Colonic mucosa (tissue), 4 donors: ENCODE measurements at places on chromosomes 1 and 21. TPM values are rescaled to one million over a fixed set of nuclear protein-coding genes. Genes with fewer than 3 reads are reported as not detected.
A peak's percentile ranks its signal among the peaks of the same experiment; 100 is the strongest.

GRCh38 chr1:58650141-58650540 is 49.7 kb downstream of the MYSM1 start:
- no peak for DNase-seq

The ANGPTL7 gene
- total RNA-seq, result 1.0 TPM

DNA sequence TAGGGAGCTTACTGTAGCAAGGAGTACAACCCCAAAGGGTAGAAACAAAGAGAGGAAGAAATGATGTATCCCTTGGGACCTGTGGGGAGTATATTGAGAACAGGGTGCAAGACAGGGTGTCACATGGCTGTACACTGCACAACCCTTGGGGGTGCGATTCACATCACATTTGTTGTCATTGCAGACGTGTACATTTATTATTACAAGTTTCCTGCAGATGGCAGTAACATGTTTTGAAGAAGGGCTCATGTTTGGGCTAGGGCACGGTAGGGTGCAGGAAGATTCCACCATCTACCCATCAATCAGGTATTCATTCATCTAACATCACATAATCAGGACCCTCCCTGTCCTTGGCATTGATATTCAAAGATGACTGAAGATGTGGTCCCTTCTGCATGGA is 62.5 kb downstream of the NDUFS5 start:
- DNase-seq, result no peak

The DCST1 gene
- total RNA-seq, result not detected

DNA sequence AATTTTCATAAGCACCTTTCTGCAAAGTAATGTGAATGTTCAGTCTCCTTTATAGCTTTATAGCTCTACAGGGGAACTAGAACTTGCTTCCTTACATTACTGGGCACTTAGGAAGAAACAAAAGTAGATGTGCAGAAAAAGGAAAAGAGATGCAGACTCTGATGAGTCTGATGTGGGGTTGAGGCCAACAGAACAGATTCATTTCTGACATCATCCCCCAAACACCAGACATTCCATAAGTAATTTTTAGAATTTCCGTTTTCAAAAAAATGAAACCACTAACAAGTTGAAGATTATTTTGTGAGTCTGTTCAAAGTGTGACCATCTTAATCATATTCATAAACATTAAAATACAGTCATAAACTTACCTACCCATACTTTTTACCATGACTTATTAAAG is 96.0 kb downstream of the NRIP1 start:
- no peak for DNase-seq

- peak; percentile 85 for DNase-seq
These were observed 749 bp upstream of the COX20 start for GRCh38 chr1:244834543-244835275.

The PLA2G2D gene
- total RNA-seq, result 0.21 TPM

GRCh38 chr1:245984390-245985155 is 522.5 kb downstream of the SMYD3 start:
- DNase-seq, result no peak

The SLC6A17 gene
- not detected for total RNA-seq

- DNase-seq, result no peak
These were observed 44.3 kb downstream of the DISP3 start for GRCh38 chr1:11523261-11523660.

GRCh38 chr21:17387030-17387617 is 125.7 kb upstream of the CXADR start:
- peak; percentile 72 for DNase-seq

DNA sequence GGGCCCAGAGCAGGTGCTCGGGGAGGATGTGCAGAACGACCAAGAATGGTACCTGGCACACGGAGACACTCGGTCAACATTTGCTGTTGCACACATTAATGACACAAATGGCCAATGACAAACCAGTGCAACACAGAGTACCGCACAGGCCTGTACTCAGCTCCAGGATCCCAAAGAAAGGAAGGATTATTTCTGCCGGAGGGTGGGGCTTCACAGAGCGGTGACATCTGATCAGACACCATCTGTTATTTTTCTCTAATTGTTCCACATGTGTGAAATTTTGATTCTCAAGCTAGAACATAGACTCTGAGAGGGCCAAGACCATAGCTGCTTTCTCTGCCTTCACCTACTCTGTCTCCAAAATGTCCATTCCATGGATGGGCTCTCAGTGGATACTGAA is 100.4 kb downstream of the MRPL37 start:
- DNase-seq, result no peak

GRCh38 chr1:17098446-17099317 is 20.6 kb downstream of the PADI2 start:
- no peak for DNase-seq

The TRIM58 gene
- 3.6 TPM for total RNA-seq

The ATP1A2 gene
- 6.1 TPM for total RNA-seq

The TMEM61 gene
- 11.0 TPM for total RNA-seq

DNA sequence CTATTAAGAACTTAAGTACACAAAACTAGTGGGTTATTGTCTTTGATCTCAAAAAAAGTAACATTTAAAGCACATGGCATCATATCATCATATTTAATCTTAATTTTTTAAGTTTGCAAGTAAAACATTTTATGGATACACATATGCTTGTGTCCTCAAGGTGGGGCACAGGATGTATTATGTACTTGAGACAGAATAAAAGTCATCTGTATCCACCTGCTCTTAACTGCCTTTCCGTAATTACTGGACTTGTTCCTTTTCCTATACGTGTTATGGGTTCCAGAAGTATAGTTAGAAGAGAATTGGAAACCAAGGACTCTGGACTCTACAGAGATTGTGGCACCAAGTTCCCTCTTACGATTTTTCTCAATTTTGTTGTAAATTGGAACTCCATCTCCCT is 79.4 kb downstream of the FCRL5 start:
- DNase-seq, result no peak

- peak; percentile 78 for DNase-seq
These were observed 6.0 kb downstream of the CYB561D1 start for GRCh38 chr1:109499661-109500536.

The PLXNA2 gene
- 46.1 TPM for total RNA-seq

The ZNF695 gene
- total RNA-seq, result 1.2 TPM

- DNase-seq, result peak; percentile 60
These were observed 27.9 kb downstream of the RGS5 start for GRCh38 chr1:163174524-163175437.

DNA sequence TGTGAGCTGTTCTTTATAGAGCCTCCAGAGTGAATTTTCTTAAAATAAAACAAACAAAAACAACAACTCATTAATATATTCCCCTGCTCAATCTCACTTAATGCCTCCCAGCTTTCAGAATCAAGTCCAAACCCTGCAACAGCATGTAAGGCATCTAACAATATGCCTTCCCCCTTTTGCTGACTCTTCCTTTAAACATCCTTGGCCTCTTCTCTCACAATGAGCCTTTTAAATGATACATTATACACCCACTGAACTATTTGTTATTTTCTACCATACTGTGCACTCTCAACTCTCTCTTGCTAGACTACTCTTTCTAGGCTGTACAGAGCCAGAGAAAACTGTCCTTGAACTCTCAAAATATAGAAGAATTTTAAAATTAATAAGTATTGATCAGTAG is 115.2 kb upstream of the SNX7 start:
- DNase-seq, result no peak

- DNase-seq, result no peak
These were observed 11.8 kb downstream of the ZBTB17 start for GRCh38 chr1:15963968-15964648.

The NTMT2 gene
- total RNA-seq, result not detected

DNA sequence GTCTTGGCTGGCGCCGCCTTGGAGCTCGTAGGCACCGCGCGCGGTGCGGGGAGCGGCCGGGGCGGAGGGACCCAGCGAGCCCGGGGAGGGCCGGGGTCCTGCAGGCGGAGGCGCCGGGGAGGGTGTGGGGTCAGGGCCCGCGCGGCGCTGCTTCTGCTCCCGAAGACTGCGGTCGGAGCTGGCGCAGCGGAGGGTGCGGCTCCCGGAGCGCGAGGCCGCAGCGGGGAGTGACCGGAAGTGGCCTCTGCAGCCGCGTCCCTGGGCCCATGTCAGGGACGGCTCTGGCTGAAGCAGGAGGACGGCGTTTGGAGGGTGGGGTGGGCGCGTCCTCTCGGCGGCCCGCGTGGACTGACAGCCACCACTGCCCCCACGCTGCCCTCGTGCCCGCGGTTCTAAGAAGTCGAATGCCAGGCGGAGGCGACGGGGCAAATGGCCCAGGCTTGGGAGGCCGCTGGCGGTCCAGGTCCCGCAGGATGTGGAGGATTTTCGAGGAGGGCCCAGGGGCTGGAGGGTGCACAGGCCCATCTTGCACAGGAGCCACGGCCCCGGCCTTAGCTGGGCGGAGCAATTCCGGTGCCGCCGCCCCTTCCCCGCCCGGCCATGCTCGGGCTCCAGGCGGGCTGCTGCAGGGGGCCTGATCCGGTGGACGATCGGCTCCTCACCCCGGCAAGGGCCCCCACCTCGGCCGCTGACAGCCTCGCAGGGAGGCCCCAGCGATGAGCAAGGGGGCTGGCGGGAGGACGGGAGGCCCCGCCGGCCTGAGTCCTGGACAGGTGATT is 7.7 kb upstream of the ZNF669 start:
- DNase-seq, result peak; percentile 63

The MROH9 gene
- total RNA-seq, result not detected

- no peak for DNase-seq
These were observed 63.5 kb downstream of the CYP4B1 start for GRCh38 chr1:46862348-46862747.

GRCh38 chr1:159935719-159936272 is 9.6 kb downstream of the IGSF9 start:
- DNase-seq, result no peak

- no peak for DNase-seq
These were observed 776 bp upstream of the CADM3 start for GRCh38 chr1:159170639-159171038.

DNA sequence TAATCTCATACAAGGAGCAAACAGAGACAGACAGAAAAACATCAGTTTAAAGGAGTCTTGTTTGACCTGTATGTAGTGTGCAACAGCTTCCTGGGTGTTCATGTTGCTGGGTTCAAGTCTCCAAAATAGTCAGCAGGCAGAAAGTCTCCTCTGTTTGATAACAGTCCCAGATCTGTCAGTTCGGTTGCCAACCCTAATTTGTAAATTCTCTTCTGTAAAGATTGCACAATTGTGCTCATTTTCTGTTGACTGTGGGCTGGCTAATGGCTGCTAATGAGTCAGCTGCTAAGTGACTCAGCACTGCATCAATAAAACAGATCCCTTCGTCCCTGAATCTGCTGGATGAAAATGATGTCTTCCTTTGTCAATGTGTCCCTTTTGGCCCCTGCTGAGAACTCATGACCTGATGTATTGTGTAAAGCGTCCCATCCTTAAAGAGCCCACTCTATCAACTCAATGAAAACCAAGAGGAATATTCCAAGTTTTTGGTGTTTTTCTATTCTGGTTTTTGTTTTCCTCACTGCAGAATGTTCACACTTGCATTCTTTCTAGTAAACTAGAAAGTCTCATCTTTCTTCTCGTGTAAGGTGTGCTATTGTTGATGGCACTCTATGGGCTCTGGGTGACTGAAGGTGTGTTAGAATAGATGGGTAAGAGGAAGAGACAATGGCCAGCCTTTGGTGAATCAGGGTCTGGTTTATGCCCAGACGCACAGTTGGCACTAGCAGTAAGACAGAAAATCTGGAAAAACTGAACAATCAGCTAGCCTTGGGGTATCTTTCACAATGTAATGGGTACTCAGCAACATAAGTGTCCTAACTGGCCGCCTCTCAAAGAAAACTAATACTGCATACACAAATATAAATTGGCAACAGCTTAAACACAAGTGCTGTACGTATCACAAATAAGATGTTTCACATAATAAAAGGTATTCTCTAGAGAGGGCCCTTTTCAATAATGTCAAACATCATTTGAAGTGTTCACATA is 75.1 kb upstream of the SIPA1L2 start:
- peak; percentile 58 for DNase-seq

GRCh38 chr1:19042675-19043578 is 86.5 kb upstream of the IFFO2 start:
- no peak for DNase-seq

The TSPAN2 gene
- total RNA-seq, result 2.1 TPM

The SEC16B gene
- 2.8 TPM for total RNA-seq

- DNase-seq, result no peak
These were observed 418.9 kb downstream of the SETD4 start for GRCh38 chr21:35641271-35642016.

DNA sequence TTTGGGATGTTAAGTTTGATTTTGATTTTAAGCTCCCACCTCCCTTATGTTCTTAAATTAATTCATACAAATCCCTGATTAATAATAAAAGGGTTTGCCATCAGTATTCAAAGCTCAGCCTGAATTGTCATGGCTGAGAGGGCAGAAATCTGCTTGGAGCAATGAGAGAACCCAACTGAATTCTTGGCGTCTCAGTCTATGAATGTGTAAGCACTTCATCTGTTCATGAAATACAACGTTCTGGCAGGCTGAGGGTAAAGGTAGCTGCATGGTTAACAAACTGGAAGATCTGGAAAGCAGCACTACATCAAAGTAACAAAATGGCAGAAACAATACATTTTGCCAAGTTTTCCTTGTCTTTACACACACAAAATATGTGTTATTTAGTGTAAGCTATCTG is 95.3 kb downstream of the ACBD6 start:
- no peak for DNase-seq

GRCh38 chr1:196623079-196623478 is 14.8 kb upstream of the KCNT2 start:
- no peak for DNase-seq

The CD164L2 gene
- total RNA-seq, result 0.69 TPM
